Stimulated activated CD8-positive, alpha-beta memory T cell treated with anti-CD3 and anti-CD28 coated beads, Interleukin-4, amount 100 ng/mL, for 24 hours (primary cell): ENCODE measurements at places on chromosomes 4 and X.

- no peak for DNase-seq
Observed at GRCh38 chrX:73930300-73930699, 367.3 kb downstream of the CHIC1 start.

DNA sequence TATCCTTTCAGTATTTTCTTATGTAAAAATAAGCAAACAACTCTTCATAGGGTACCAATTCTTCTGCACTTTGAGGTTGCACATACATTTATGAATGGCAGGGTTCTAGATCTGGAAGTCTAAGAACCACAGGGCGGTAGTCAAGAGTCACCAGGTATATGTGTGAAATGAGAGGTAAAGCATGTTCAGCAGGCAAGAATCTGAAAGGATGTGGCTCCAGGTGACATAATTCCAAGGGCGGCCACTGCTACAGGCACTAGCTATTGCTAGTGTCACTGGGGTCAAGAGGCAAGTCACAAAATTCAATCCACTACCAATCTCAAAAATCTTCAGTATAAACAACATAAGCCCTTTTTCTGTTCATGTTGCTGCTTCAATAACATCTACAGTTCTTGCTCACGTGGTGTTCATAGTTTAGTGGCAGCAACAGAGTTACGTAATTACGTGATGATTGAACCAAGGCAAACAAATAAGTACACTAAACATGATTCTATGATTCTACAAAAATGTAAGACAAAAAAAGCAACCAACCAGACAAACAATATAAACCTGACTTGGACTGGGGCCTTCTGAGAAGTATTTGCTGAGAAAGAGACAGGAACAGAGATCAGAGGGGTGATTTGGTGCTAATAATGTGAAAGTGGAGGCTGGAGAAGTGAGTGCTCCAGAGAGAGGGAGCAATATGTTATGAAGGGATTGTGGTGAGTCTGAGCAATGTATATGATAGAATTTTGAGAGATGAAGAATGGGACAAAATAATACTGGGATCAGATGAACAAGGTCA, 101.7 kb downstream of the NAA11 start:
- no peak for DNase-seq

DNA sequence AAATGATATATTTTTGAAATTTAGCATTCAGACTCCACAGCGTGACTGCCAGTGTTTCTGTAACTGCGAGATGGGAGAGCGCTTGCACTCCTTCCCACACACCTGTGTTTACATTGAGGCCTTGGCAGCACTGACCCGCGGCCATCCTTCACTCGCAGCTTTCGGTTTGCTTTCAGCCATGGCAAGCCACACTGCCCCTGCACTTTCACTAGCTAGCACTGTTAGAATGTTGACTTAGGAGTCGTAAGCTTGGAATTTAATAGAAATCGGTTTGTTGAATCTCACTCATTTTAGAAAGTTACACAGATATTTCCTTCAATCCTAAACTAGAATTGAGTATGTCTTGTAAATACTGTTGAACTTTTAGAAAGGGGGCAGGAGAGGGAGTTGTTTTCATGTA, 136.2 kb downstream of the CFAP299 start:
- no peak for DNase-seq

GRCh38 chr4:158938220-158939044, 164.4 kb upstream of the RAPGEF2 start:
- DNase-seq, result no peak

DNA sequence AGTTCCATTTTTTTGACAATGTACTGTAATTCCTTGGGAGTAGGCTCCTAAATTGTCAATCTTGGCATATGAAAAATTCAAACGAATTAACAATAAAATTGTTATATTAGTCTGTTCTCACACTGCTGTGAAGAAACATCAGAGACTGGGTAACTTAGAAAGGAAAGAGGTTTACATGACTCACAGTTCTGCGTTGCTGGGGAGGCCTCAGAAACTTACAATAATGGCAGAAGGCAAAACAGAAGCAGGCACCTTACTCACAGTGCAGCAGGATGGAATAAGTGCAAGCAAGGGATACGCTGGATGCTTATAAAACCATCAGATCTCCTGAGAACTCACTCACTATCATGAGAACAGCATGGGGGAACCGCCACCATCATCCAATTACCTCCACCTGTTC, 246.4 kb upstream of the TRAM1L1 start:
- DNase-seq, result no peak

DNA sequence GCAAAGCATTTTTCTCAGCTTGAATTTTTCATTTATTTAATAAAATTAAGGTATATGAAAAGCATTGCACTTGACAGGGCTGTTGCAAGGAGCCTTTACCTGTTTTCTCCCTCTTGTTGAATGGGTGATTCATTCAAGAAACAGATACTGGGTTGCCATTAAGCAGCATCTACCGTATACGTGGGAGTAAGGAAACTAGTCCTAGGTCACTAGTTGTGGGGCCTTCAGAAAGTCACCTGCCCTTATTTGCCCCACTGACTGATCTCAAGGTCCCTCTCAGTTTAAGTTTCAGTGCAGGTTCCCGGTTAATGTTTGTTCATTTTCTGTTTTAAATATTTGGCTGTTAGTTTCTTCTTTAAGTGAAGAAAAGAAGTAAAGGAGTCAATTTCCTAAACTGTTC, 34.0 kb downstream of the LHFPL1 start:
- DNase-seq, result no peak

DNA sequence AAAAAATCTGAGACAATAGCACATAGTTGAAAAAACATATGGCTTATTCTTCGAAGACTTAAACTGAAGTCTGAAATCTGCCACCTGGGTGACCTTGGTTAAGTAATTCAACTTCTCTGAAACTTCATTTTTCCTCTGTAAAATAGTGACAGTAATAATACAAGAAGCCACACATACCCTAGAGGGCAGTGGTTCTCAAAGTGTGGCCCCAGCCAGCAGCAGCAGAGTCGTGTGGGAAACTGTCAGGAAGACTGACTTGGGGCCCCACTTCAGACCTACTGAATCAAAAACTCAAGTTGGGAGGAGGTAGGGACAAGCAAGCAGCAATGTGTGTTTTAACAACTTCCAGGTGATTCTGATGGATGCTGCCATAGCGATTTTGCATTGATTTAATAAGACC, 249.9 kb downstream of the HNRNPD start:
- no peak for DNase-seq

GRCh38 chr4:38009421-38009820, 49.2 kb downstream of the PTTG2 start:
- DNase-seq, result no peak

GRCh38 chr4:96375367-96375766, 535.5 kb downstream of the PDHA2 start:
- DNase-seq, result no peak

GRCh38 chrX:129768186-129768585, 11.6 kb upstream of the SASH3 start:
- no peak for DNase-seq

GRCh38 chr4:174422893-174423256, 99.4 kb downstream of the HPGD start:
- DNase-seq, result no peak
